ENCODE measurements at places on chromosomes 12 and 14.

DNA sequence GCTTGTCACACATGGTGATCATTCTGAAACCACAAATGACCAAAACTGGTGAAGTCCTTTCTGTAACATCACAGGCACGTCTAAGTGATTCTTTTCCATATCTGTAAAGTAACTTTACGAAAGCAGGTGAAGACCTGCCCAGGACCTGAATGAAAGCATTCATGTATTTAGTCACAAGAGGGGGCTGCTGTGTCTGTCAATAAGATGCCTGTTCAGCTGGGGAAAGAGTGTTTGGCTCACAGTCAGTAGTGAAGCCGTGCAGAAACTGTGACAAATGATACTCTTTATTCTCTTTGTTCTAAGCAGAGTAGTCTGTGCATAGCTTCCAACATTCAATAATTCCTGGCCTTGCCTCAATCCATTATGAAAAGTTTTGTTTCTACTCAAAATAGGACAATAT lies 373.5 kb upstream of the OR4E1 start:
- DNase-seq, result no peak

DNA sequence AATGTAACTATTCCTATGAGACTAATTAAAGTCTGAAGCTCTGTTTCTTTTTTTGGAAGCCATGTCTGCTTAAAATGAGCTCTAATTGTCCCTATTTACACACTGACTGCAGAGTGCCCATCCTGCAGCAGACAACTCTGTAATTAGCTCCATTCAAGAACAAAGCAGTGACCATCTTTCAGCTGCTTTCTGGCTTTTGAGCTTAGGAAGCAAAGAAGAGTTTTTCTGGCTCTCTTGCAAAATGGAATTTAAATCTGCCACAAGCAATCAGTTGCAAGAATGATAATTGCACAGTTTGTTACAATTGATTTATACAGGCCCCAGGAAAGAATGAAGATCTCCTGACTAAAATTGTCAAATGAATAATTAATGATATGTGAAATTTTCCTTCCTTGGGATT lies 83.4 kb downstream of the GAS2L3 start:
- no peak for DNase-seq

DNA sequence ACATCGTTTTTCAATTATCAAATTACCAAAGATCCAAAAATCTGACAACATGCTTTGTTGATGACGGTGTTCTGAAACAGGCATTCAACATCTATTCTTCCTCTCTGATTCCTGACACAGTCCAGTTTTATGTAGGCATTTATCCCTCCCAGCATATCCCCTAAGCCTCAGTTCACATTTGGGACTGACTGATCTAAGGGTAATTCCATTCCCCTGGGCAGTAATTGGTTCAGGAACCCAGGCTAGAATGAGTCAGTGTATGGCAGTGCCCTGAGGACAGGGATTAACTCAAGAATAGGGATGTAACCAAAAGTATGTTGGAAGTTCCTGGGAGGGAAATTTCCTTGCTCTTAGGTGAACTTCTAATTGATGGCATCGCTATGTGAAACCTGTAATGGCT lies 10.3 kb upstream of the PCNX1 start:
- DNase-seq, result no peak

DNA sequence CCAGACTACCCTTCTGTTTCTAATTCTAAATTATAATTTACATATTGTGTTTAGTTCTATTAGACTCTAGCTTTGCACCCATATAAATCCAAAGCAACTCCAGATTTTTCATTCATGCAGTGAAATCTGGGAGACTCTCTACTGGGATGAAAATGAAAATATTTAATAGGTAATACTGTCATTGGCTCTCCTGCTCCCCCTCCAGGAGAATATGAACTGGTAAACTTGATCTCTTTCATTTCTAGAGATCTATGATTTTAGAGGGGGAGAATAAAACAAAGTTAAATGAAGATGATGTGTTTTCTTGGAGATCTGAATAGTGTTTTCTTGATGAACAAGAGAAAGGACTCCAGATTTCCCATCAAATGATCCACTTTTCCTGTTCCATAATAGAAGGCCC lies 104.3 kb upstream of the TMCC3 start:
- DNase-seq, result no peak

DNA sequence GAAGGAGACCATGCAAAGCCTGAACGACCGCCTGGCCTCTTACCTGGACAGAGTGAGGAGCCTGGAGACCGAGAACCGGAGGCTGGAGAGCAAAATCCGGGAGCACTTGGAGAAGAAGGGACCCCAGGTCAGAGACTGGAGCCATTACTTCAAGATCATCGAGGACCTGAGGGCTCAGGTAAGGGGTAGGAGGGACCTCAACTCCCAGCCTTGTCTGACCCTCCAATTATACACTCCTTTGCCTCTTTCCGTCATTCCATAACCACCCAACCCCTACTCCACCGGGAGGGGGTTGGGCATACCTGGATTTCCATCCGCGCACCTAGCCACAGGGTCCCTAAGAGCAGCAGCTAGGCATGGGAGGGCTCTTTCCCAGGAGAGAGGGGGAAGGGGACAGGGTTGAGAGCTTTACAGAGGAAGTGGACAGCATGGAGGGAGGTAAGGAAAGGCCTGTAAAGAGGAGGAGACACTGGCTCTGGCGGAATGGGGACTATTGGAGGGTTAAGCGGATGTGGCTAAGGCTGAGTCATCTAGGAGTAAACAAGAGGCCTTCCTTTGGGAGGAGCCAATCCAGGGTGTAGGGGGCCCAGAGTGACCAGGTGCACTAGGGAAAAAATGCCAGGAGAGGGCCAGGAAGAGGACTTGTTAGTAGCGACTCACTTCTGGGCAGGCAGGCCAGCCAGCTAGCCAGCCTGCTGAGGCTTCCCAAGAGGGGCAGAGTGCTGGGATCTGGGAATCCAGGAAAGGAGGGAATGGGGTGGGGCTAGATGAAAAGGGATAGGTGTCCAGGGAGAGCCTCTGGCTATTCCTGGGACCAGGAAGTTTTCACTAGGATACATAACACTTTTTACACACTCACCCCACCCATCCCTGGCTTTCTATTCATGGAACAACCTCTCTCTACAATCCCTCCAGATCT lies 754 bp downstream of the KRT18 start:
- no peak for DNase-seq

DNA sequence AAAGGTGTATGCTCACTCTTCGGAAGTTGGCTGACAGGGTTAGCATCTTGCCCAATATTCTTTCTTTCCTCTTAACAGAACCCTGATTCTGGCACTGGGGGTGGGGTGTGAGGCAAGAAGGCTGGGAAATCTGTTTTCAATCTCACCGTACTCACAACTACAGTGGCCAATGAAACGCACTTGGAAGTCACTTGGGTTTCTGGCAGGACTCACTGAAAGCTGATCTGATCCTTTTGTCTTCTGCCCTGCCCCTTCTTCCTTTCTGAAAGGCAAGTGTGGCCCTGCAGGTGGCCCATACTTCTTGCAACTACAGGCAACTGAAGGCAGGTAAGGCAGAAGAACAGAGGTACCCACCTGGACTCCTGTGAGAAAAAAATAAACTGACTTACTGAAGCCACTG lies 106.9 kb downstream of the STXBP6 start:
- no peak for DNase-seq

- no peak for DNase-seq
These were observed 50.7 kb upstream of the C12orf71 start for GRCh38 chr12:27133022-27133590.

DNA sequence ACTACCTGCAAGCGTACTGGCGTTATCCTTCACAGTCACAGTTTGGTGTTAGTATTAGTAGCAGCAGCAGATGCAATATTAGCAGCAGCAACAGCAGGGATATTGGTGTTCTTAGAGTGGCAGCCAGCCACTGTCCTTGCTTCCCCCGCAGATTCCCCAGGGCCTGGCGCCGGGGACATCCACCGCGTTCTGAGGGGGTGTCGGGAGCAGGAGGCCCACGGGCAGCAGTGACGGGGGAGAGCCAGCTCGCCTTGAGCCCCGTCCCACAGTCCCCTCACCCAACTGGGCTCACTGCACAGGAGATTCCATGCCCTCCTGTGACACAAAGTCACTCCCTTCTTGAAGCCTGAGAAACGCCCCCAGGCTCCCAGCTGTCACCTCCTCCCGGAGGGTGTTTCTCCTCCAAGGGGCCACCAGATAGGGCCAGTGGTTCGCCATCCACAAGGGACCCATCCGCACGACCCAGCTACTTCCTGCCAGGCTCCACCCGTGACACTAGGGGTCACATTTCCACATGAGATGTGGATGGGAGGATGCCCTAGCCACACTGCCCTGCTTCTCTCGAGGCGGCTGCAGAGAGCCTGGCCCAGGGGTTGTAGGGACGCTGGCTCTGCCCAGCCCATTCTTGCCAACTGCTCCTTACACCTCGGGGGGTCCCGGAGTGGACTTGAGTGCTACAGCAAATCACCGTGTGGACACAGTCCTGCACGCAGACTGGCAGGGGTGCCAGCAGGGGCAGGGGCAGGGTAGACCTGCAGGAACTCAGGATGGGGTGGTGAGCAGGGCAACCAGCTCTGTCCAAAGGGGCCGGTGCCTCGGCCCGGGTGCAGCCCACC lies 123.1 kb downstream of the PIWIL1 start:
- DNase-seq, result no peak

GRCh38 chr14:35051796-35052195 lies 5.7 kb downstream of the FAM177A1 start:
- DNase-seq, result no peak

DNA sequence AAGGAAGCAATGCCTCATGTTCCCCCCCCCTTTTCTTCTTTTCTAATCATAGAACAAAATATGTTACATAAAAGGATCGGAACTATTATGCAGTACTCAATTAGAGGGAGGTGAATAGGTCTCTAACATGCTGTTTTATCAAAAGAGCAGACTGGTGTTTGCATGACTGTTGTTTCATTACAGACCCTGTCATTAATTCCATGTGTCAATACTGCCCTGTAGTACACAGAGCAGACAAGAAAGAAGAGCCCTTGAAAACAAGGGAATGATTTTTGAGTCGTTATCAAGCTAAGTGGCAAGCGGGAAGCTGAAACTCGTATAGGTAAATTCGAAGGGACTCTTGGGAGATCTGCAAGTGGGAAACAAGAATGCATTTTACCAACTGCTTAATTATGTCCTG lies 76.9 kb upstream of the TMEM263 start:
- no peak for DNase-seq

DNA sequence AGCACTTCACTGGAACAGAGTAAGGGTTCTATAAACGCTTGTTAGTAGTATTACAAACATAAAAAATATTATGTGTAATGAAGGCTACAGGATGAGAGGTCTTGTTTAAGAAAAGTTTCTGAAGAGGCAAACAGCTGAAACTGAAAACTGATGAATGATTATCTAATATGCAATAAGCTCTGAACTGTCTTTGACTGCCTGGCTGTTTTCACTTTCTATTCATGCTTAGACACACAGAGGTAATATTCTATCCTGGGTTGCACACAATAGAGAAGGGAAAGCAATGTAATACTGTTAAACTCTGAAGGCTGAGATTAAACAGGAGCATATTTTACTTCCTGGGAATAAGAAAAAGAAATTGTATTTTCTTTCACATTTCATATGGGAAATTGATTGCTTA lies 251.3 kb downstream of the ALX1 start:
- no peak for DNase-seq

- DNase-seq, result no peak
These were observed 13.8 kb upstream of the IFI27L2 start for GRCh38 chr14:94143239-94143638.

DNA sequence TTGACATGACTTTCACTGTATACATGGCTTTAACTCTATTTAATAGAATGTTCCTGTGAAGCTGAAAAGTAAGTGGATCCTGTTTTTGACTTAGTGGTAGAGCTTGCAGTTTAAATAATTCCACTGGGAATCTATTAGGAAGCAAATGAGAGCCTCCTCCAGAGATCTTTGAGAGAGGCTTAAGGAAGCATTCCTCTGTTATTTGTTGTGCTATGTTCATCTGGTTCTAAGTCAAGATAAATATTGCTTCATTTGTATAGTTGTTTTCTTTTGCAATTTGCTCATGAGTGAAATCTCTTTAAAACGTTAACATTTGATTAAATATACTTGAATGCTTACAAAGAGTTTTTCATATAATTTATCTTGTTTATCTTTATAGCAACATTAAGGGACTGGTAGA lies 70.4 kb downstream of the TMTC2 start:
- DNase-seq, result no peak

GRCh38 chr12:43009846-43010240 lies 420.3 kb upstream of the PRICKLE1 start:
- DNase-seq, result no peak

GRCh38 chr14:83960832-83961512 lies 1569.0 kb upstream of the FLRT2 start:
- no peak for DNase-seq

- DNase-seq, result no peak
These were observed 46.9 kb upstream of the KCNA1 start for GRCh38 chr12:4862809-4863208.

DNA sequence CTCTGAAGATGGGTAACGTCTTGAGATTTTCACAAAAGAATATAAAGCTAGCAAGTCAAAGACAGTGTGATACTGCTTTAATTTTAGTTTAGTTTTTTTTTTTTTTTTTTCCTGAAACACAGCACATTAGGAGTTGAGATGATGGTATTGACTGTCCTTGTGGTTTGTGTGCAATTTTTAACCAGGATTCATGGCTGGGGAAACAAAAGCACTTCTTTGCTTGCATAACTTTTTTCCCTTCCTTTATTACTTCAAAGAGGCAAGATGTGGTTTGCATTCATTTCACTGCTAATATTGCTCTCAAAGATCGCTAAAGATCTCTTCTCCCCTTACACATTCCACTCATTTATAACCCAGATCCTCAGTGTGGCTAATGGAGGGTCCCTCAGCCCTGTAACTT lies 157.1 kb upstream of the PZP start:
- DNase-seq, result no peak

DNA sequence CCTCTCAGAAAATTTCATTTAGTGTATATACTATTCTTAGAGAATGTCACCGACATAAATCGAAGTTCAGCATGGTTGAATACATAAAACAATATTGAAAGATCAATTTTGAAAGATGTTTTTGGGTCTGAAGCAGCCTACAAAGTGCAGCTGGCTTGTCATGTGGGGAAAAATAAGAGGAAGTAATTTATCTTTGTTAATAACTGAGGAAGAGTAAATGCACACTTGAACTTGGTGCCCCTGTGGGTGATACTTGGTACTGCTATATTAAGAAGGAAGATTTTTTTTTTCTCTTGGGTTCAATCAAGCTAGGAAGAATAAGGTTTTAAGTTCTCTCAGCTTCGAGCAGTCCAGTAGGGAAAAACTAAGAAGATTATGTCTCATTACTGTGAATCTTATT lies 661.3 kb downstream of the RPL10L start:
- DNase-seq, result no peak

DNA sequence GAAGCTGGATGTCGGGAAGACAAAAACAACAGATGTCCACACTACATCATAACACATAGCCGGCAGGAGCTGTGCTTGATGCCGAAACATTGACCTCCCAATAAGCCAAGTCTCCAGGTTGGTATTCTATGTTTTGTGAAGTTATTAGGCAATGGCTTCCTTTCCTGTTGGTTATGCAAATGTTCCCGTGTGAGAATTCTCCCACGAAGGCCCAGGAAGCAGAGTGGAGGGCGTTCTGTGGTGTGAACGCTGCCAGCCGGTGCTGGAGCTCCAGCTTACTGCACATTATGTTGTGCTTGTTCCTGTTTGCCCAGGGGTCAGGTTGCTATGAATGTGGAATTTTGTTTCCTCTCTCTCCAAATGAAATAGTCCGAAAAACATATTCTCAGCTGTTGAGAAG lies 156.4 kb upstream of the HMGA2 start:
- DNase-seq, result no peak

GRCh38 chr12:81209012-81209411 lies 131.1 kb downstream of the ACSS3 start:
- DNase-seq, result no peak
